Common myeloid progenitor, CD34-positive (primary cell): ENCODE measurements at places on chromosomes 13 and 19.

DNA sequence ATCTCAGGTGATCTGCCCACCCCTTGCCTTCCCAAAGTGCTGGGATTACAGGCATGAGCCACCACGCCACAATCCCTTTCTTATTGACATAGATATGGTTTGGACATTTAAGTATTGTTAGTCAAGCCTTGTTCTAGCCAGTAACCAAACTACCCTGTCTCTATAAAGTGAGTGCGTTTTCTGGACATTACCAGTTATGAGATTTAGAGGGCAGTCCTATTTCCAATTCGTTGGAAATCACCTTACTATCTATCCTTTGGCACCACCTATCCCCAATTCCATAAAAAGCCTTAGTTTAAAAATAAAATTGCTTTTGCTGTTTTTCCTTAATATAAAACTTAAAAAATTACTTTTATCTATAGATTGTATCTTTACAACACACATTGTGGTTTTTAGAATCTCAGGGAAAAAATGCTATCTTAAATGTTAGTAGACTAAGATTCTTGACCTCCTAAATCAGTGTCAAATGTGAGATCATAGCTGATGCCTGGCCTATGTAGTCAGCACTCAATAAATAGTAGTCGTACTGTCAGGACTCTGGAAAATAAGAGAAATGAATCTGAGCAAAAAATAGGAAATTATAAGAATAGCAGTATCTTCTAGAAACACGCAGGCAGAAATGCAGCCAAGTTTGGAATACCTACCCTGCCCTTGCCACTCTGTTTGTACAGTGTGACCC, 57.0 kb downstream of the NUFIP1 start:
- no peak for DNase-seq

DNA sequence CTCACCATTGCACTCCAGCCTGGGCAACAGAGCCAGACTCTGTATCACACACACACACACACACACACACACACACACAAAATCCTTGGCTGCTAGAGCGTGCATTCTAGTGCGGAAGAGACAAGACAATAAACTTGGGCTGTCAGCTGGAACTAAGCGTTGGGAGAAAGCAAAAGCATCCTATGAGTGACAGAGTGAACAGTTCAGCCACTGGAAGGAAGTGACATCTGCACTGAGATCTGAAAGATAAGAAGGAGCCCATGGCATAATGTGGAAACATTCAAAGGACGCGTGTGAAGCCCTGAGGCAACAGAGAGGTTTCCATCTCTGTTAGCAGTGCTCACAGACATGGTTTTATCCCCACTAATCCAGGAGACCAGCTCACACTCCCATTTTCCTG, 3.5 kb upstream of the SLC1A5 start:
- DNase-seq = peak; percentile 79

GRCh38 chr13:87671031-87671752, at the start of gene SLITRK5:
TSS of gene SLITRK5 (plus strand) at chr13:87671371. CDS start at chr13:87675389, 4,018 bp downstream.
- peak; percentile 85 for DNase-seq

GRCh38 chr19:4472174-4472974, at the start of gene HDGFL2:
TSS of gene HDGFL2 (plus strand) at chr19:4472297. CDS start at chr19:4472351, 54 bp downstream.
- no peak for DNase-seq
